Stimulated activated CD8-positive, alpha-beta memory T cell treated with anti-CD3 and anti-CD28 coated beads, Interleukin-15, amount 100 ng/mL, for 4 hours (primary cell): ENCODE measurements at places on chromosomes 7 and 10.

- DNase-seq: no peak
These were observed 312.0 kb upstream of the ZMIZ1 start for GRCh38 chr10:78756604-78757343.

DNA sequence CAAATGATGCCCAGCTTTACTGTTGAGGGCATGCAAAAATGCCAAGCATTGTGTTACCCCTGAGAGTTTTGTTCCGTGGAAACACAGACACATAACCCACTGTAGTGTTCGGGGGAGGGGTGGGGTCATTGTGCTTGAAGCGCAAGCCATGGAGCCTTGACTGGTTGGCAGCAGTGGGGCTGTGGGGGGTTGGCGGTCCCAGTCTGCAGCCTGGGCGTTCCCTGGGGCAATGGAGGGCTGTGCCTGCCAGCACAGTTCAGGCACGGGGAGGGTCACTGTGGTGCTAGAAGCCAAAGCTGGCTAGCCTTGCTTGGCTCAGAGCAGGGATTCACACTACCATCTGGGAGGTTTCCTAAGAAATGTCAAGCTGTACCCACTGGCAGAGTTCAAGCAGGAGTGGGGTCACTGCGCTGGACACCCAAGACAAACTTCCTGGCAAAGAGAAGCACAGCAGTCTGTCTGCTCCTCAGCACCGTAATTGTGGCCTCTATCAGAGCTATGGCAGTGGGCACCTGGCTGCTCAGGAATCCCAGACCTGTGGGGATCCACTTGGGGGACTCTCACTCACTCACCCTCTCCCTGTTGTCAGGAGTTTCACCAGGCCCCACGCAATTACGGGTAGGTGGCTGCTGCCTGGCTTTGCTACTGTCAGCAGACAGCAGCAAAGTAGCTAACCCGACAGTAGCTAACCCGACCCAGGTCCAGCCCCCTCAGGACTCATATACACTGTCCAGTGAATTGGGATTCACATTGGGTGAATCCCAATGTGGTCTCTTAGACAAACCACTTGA is 292.4 kb downstream of the ZWINT start:
- DNase-seq: no peak

DNA sequence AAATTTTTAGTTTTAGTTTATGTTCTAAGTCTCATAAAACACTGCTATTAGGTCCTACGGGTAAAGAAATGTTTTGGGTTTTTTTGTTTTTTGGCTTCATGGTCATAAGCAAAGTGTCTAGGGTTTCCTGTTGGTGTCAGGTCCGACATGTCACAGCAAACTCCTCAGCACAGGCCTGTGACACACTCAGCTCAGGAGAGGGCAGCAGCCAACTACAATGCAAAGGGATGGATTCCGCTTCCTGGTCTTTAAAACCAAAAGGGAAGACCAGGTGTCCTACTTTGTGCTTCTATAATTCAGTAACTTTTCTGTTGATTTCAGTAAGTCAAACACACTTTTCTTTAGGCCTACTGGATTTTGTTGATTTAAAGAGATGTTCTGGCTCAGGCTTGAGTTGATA is 83.8 kb upstream of the MACROH2A2 start:
- DNase-seq: no peak

DNA sequence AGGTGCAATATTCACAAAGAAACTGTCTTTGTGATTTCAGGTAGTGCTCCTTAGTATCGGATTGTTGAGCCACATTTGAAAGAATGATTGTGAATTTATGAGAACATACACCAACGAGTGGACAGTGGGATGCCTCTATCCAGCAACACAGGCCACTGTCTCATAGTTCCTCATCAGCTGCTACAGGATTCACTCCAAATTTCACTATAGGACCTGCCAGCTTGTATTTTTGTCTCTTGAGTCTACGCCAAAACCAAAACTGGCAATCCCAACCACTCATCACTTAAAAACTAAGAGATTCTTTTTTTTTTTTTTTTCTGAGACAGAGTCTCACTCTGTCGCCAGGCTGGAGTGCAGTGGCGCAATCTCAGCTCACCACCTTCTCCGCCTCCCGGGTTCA is 964.5 kb downstream of the CNTNAP2 start:
- DNase-seq: no peak

DNA sequence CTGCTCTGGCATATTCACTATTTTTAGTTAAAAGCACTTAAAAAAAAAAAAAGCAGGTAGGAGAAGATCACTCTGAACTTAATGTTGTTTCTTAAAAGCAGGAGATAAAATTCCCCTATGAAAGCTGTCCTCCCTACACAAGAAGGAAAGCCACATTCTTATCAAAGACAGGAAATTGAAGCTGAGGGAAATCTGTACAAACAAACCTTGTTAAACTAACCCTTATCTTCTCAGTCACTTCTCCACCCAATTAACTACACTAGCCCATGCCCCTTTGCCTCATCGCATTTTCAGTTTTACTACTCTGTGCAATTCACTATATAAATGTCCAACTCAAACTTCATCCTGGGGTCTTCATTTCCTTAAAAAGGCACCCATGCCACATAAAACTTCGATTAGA is 2.7 kb upstream of the CDCA7L start:
- no peak for DNase-seq

DNA sequence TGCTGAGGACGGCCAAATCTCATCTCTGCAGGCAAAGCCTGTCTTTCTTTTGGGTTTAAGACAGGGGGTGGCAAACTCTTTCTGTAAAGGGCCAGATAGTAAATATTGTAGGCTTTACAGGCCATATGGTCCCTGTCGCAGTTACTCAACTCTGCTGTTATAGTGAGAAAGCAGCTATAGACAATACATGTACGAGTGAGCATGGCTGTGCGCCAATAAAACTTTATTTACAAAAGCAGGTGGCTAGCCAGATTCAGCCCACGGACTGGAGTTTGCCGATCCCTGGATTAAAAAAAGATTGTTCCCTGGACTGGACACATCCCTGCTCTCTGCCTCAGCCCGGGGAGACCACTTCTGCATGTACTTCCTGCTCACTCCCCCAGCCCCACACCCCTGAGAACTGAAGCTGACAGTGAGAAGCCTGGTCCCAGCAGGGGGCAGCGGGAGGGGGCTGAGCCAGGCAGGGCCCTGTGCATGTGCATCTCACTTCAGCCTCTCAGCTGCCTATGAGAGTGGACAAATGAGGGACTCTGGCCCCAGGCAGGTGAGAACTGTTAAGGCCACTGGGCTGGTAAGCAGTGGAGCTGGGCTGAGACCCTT is 392.4 kb downstream of the PLXNA4 start:
- DNase-seq: no peak

- no peak for DNase-seq
These were observed 59.5 kb downstream of the ST8SIA6 start for GRCh38 chr10:17394854-17395253.

DNA sequence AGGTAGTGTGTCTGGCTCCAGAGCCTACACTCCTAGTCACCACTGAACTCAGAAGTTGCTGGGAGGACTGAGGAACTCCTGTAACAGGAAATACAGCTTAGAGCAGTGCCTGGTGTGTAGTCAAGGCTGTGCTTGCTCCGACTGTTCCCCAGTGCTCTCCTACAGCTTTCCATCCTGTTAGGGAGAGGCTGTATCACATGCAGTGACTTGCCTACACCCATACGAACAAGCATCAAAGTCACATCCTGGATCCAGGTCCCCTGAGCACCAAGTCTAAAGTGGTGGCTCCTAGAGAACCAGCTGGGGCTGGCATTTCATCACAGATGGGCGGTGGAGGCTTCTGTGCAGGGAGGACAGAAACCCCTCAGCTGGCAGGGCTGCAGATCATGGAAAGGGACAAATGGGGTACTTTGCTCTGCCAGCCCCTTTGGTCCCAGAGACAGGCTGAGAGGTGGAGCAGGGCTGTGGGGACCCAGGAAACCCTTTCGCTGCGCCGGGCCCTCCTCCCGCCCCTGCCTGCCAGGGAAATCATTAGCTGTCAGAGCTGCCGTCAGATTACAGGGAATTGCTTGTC is 7.7 kb downstream of the ASB10 start:
- DNase-seq: no peak

- DNase-seq: no peak
These were observed 42.6 kb upstream of the TRIM8 start for GRCh38 chr10:102601639-102602038.

GRCh38 chr7:116653646-116654045 is 18.4 kb upstream of the MET start:
- DNase-seq: no peak

GRCh38 chr10:62652564-62652963 is 152.0 kb upstream of the ADO start:
- no peak for DNase-seq

GRCh38 chr7:131795400-131795799 is 239.0 kb upstream of the PODXL start:
- DNase-seq: no peak

DNA sequence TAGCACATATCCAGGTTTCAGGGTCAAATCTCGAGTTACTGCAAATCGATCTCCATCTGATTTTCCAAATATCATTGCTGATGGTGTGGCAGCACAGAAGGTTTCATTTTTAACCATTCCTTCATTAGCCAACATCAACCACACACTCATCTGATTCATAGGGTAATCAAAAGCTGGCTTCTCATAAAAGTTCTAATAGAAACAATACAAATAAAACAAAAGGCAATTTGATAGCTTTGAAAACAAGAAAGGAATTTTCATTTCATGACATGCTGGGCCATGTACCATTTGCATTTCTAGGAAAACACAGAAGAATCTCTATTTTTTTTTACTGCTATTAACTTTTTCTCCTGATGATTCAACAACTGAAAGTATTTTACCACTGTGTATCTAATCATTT is 147.7 kb upstream of the SLC26A5 start:
- no peak for DNase-seq

DNA sequence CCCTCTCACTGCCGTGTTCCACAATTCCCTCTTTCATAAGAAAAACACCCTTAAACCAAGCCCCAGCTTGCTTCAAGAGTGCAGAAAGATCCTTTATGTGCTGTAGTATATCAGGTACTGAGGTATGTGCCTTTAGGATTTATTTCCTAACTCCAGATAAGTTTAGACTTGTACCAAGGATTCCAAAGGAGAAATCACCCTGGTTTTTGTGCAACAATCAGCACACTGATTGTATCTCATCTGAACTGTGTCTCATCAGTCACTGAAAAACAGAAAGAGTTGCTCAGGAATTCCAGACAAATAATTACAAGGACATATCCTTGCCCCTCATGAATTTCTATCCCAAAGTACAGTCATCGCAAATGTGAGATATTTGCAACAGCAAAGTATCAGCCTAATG is 77.2 kb upstream of the PTPRZ1 start:
- no peak for DNase-seq

DNA sequence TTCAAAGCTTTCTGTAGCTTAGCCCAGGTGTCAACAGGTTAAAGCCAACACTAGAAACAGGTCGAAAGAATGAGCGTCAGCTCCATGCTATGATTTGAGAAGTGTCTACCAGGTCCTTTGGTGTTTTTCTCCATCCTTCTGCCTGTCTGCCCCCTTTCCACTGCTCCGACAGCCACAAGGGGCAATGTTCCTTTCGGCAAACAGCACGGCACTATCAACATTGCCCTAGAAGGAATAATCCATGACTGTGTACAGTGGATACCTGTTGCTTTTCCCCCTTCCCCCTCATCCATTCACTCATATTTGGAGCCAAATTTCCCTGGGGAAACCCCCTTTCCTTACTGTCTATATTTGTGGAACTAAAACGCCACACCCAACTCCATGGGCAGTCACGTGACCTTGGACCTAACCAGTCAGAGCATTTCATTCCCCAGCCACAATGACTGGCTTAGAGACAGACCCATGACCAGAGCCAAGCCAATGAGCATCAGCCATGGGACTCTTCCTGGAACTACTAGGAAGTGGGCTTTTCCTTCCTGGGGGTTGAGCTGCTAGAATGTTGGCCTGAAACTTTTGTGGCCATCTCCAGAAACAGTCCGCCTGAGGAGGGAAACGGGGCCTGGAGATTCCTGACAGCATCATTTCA is 51.5 kb downstream of the AFAP1L2 start:
- no peak for DNase-seq

- DNase-seq: no peak
These were observed 129.8 kb upstream of the PPP1R3A start for GRCh38 chr7:114048386-114049235.

DNA sequence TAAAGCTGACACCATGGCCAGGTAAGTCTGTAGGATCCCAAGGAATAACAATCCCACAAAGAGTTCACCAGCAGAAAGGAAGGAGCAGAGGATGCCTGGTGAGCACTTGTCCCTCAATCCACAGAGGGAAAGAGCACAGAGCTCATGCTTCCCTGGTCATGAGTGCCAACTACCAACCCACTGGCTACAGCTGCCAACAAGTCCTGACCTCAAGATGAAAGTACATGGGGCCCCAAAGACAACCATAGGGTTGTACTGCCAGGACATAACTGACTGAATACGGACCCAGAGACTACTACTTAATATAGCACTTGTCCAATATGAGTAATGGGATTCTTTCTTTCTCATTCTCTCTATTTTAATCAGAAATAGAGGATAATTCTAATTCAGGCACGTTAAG is 83.3 kb downstream of the JCAD start:
- DNase-seq: no peak

DNA sequence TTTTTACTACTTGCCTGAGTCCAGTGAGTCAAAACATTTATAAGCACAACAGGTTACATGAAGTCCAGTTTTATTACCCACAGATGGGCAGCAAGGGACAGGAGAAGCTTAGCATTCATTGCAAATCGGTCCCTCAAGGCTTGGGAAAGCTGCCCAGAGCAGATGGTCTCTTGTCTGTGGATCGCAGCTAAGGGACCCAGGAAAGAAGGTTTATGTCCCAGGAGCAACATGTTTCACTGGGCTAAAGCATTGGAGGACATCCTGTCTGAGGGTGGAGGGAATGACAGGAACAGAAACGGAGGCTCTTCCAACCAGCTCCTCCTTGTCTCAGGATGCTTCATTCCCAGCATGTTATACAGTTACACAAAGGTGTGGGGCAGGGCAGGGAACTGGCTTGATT is 39.3 kb downstream of the TRIM24 start:
- DNase-seq: no peak

DNA sequence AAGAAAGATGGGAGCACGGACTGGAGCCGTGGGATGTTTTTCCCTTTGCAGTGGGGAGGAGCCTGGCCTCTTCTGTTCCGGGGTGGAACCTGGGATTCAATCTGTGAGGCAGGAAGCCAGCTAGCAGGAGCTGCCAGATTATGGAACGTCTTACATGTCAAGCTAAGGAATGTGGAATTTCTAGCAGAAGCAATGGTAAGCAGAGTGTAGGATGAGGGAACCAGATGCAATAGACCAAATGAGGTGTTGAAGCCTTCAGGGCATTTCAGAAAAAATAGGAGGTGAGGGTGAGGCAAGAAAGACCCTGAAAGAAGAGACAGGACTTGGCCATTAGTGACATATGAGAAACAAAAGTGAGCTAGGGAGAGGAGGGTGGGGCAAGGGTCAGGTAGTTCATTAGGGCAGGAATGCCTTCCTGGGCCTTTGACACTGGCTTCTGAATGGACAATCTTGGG is 105.5 kb downstream of the CHN2 start:
- no peak for DNase-seq

- no peak for DNase-seq
These were observed 18.8 kb upstream of the INPP5A start for GRCh38 chr10:132518572-132519381.
